Colonic mucosa (tissue), 4 donors: ENCODE measurements at places on chromosomes 3 and 15. TPM values are rescaled to one million over a fixed set of nuclear protein-coding genes. Genes with fewer than 3 reads are reported as not detected.

Gene VEPH1
- total RNA-seq: 1.3 TPM

Gene ABI3BP
- 34.6 TPM for total RNA-seq

Gene PDIA5
- 40.1 TPM for total RNA-seq

Gene DPPA2
- total RNA-seq: not detected

Gene EPHA3
- total RNA-seq: 1.7 TPM

Gene C3orf22
- total RNA-seq: not detected

Gene ESYT3
- total RNA-seq: 0.89 TPM

Gene NGLY1
- total RNA-seq: 50.3 TPM

Gene PLSCR2
- total RNA-seq: 0.90 TPM

Gene OXTR
- 0.24 TPM for total RNA-seq

Gene GOLGA6L22
- not detected for total RNA-seq

Gene LEKR1
- 2.0 TPM for total RNA-seq
